ENCODE measurements at places on chromosomes 11 and 22.
A peak's percentile ranks its signal among the peaks of the same experiment; 100 is the strongest.

- no peak for DNase-seq
Measured at GRCh38 chr22:33986167-33986771, 66.0 kb upstream of the LARGE1 start.

DNA sequence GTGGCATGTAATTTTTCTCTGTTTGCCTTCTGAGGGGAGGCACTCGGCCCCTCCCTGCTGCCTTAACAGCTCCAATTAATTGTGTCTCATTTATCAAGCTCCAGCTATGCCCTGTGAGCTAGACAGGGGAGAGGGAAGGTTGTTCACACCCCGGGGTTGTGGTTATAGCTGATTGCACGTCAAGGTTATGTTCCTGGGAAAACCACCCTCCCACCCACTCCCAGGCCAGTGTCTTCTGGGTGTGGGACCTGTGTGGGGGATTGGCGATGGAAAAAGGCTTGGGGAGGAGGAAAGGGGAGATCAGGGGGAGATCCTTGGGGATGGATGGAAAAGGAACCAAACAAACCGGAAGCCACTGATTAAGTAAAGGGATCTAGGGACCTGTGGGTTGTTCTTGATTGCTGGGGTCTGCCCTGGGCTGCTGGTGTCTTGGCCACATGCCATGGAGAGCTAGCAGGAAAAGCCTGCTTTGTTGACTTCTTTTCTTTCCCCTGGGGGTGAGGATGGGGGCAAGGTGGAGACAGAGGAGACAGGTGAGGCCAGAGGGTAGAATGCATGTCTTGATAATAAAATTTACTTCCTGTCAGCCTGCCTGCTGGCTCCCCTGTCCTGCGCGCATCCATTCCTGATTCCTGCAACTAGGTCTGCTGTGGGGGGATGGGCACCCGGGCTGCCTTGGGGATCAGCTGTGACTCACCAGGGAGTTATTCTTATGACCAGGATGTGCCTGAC lies 13.5 kb upstream of the SORL1-AS1 start:
- peak; percentile 93 for DNase-seq

GRCh38 chr11:75291741-75292140 lies 51.2 kb downstream of the TPBGL start:
- DNase-seq = no peak

GRCh38 chr22:49037701-49038245 lies 789.9 kb downstream of the BRD1 start:
- no peak for DNase-seq

- no peak for DNase-seq
Measured at GRCh38 chr11:12017865-12018453, 9.5 kb upstream of the DKK3 start.

GRCh38 chr22:33180356-33180755 lies 122.2 kb upstream of the SYN3 start:
- DNase-seq = no peak

DNA sequence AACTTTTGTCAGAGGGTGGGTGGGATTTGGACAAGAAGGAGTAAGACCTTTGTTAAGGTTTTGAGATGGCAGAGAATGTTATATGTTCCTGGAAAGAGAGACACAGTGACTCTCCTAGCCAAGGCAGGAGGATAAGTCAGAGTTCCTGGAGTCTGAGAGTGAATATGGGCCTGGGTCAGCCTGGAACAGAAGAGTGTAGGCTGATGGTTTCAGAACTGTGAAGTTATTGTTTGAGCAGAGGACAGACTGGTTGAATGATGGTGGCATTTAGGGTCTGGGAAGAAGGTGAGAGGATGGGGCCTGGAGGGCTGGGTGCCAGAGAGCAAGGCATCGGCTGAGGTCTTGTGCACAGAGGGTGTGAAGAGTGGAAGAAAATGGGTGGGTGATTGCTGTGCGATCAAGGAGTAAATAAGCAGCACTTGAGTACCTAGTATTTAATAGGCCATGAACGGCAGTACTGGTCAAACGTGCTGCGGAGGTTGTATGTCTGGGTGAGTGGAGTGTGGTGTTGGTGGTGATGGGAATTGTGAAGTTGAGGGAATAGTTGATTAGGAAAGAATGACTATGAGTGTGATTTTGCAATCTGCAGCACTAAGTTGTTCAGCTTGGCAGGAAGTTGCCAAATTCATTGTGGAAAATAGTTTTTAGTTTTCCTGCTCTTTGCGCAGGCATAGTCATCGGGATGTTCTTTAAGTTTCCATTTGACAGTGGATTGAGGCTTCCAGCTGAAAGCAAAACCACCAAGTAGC lies 1.8 kb downstream of the PANX1 start:
- DNase-seq = peak; percentile 31

- DNase-seq = no peak
Measured at GRCh38 chr11:96052921-96053651, 129.2 kb upstream of the MTMR2 start.

DNA sequence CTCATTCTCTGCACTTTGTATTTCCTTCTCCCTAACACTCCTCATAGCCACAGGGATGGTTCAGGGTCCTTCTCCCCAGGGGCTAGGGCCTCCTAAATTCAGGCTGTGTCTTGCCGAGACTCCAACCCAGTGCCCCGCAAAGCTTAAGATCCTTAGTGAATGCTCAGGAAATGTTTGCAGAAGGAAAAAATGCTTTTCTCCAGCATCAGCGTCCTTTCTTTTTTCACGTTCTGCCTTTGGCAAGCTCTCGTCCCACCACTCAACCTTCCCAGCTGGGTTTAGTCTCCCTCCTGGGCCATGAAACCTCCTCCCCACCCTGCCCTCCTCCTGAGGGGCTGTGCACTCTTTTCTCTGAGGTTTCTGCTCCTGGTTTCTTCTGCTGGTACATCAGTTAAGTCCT lies 503.8 kb upstream of the B3GAT1 start:
- no peak for DNase-seq

DNA sequence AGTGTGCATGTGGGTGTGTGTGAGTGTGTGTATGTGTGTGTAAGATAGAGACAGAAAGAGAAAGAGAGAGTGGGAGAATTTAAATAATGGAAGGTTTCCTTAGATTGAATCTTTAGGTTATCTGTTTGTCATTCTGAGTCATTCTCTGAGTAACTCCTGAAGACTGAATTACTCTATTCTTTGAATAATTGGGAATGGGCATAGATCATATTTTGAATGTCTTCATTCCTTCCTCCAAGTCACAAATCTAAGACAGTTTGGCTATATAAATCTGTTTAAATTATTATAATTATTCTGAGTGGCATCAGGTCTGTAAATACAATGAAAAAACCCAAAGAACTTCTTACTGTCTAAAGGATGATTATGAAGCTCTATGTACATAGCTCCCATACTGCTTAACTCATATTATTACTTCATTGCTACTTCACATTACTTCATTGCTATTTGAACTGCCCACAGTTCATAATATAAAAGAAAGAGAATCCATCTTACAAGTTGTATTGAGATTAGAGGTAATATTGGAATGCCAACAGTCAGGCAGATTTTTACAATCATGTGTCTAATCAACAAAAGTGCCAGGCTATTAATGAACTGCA lies 346.6 kb upstream of the CCDC179 start:
- no peak for DNase-seq

DNA sequence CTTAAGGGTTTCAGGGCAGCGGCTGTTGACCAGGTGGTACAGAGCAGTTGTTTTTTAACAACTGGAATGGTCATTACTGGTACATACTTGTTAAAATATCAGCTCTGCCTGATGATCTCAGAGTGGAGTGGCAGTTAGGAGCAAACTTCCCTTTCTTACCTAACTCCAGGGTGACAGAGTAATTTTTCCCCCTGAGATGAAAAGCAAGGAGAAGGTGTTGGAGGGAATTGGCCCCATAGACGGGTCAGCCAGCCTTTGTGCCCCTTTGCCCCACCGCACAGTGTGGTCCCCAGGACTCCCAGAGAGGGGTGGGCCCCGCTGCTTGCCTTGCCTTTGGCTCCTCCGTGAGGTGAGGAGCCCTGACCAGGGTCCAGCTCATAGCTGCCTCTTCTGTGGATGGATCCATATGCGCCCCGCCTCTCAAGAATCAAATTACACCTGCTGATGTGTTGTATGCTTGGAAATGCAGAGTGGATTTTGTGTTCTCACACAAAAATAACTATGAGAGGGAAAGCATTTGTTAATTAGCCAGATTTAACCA lies 27.0 kb upstream of the SORL1-AS1 start:
- DNase-seq = no peak

DNA sequence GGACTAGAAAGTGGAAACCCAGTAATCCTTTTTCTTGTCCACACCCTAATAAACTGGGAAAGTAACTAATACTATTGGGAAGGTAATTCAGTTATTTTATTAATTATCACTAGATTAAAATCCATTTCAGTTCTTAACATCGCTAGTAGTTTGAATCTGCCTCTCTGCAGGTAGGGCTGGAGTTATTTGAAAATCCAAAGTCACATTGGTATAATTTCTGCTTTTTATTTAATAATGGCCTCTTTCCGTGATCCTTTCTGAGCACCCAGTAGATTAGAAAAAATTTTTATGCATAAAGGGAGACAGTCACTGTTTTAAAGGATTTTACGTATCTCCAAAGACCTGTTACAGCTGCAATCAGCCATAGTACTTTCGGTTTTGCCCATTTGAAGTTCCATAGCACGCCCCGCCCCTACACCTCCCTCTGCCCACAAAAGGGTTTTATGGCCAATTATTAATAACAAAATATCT lies 605 bp upstream of the COPB1 start:
- DNase-seq = no peak

- no peak for DNase-seq
Measured at GRCh38 chr11:44785856-44786607, 59.3 kb downstream of the TSPAN18 start.

DNA sequence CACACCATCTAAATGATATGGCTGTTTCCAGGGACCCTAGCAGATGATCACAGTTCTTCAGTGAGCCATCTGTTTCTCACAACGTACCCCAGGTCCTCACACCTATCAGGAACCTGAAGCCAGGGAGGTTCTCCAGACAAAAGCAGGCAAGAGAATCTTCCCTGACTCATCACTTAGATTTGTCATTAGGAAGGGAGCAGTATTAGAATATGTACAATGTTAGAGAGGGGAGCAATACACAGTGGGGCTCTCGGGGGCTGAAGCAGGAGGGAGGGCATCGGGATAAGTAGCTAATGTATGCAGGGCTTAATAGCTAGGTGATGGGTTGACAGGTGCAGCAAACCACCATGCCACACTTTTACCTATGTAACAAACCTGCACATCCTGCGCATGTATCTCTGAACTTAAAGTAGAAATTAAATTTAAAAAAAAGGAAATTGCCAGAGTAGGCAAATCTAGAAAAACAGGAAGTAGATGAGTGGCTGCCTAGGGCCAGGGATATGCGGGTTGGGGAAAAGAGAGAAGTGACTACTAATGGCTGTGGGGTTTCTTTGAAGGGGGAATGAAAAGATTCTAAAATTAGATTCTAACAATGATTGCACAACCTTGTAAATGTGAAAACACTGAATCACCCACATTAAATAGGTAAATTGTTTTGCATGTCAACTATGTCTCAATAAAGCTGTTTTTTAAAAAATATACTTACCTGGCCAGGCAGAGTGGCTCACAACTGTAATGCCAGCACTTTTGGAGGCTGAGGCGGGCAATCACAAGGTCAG lies 14.4 kb downstream of the C22orf42 start:
- DNase-seq = no peak

DNA sequence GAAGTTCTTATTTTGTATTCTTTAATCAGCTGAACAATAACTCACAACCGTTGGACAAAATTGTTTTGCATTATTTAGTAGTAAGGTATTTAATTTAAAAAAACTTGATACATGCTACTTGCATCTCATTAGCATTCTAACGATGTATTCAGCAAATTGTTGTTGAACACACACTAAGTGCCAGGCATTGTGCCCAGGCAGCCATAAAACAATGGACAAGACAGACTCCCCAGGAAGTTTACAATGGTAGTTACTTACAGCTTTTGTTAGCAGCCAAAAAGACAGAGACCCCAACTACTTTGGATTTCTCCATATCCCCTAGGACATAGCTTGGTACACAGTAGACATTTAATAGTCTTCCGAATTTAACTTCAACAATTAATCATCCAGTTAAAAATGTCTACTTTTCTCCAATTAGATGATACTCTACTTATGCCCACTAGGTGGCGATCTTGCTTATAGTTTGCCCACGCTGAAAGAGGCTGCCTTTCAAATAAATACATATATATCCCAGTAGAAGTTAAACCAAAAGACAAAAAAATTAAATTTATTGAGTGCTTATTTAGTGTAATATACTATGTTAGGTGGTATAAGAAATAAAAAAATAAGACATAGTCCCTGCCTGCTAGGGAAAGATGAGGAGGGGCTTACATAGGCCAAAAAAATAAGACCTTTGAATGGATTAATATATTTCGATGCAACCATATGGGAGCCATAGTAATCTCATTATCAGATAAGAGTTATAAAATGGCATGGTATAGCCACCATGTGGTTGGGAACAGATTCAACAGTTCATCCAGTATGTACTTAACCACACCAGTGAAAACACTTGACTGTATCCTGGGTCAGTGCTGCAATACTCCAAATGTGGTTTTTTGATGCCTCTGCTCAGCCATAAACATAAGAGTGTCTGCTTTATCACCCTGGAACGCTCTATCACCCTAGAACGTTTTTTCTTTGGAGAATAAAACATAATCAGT lies 2.0 kb upstream of the FJX1 start:
- no peak for DNase-seq

GRCh38 chr11:1829039-1829820 lies 5.6 kb upstream of the SYT8 start:
- DNase-seq = no peak

DNA sequence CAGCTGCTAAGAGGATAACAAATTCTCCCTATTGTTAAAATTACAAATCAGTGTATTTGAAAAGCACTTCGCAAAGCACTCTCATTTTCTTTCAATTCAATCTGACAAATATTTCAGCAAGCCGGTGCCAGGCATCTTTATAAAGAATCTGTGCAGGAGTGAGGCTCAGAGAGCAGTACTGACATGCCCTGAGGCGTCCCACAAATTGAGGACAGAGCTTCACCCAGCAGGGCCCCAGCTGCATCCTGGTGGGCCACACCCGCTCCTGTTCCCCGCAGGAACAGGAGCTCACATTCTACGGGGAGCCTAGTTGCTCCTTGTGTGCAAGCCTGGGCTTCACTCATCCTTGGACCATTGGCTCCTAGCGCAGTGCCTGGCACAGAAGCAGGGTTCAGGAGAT lies 60.9 kb upstream of the EIF3D start:
- DNase-seq = no peak

DNA sequence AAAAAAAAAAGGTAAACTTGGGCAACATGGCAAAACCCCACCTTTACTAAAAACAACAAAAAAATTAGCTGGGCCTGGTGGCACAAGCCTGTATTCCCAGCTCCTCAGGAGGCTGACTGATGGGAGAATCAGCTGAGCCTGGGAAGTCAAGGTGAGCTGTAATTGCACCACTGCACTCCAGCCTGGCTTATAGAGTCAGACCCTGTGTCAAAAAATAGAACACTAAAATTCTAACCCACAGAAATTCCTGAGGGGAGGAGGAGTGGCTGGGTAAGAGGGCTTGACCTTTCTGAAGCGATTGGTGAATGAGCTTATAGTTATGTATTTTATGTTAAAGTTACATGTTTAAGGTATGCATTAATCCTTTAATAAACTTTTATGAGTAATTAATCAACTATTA lies 53.3 kb downstream of the FAT3 start:
- no peak for DNase-seq

DNA sequence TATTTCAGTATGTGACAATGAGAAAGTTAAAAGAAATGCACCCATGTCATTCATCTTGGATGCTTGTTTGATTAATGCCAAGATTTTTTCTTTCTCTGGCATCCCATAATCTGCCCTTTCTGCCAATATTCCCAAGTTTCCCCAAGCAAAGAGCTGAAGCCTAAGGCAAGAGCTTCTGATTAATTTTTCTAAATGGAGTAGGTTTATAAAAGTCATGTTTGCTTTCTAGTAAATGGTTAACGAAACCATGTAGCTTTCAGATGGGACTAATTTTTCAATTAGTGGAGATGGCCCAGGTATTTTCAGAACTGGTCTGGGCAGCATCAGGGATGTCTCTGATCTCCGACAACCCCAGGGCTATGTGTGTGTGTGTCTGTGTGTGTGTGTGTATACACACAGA lies 55.3 kb downstream of the LRRC4C start:
- DNase-seq = no peak

All from uterus (tissue), 4 donors.